H7 (cell line): ENCODE measurements at places on chromosomes 5 and 9. TPM values are rescaled to one million over a fixed set of nuclear protein-coding genes. Genes with fewer than 3 reads are reported as not detected.

GRCh38 chr9:89502671-89503070, 4.8 kb upstream of the SEMA4D start:
- DNase-seq: no peak

DNA sequence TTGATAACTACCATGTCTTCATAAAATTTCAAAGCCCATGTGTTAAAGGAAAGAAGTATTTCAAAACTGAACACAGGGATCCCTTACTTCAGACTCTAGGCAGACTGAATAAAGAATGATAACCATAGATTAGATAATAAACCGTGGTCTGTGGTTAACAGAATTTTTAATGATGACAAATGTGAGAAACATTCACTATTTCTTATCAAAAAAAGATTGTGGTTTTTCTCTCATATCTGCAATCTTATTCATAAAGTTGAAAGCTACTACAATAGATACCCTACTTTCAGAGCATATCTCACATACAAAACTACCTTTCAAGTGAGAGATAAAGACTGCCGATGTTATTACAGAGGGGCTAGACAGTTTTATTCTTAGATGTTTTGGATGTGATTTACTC, 816.8 kb upstream of the DMAC1 start:
- no peak for DNase-seq

- no peak for DNase-seq
Observed at GRCh38 chr9:36894695-36895310, 139.3 kb downstream of the PAX5 start.

DNA sequence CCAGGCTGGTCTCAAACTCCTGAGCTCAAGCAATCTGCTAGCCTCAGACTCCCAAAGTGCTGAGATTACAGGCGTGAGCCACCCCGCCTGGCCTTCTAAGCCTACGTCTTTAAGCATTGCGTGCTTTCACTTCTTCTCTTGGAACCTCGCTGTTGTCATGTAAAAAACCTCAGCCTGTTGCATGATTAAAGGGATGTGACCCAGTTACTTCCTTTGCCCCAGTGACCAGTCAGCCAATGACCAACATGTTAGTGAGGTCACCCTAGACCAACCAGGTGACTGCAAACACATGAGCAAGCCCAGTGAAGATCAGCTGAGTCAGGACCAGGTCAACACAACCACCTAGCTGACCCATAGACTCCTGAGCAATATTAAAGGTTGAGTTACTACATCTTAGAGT, 10.5 kb downstream of the KIF4B start:
- peak; percentile 44 for DNase-seq

DNA sequence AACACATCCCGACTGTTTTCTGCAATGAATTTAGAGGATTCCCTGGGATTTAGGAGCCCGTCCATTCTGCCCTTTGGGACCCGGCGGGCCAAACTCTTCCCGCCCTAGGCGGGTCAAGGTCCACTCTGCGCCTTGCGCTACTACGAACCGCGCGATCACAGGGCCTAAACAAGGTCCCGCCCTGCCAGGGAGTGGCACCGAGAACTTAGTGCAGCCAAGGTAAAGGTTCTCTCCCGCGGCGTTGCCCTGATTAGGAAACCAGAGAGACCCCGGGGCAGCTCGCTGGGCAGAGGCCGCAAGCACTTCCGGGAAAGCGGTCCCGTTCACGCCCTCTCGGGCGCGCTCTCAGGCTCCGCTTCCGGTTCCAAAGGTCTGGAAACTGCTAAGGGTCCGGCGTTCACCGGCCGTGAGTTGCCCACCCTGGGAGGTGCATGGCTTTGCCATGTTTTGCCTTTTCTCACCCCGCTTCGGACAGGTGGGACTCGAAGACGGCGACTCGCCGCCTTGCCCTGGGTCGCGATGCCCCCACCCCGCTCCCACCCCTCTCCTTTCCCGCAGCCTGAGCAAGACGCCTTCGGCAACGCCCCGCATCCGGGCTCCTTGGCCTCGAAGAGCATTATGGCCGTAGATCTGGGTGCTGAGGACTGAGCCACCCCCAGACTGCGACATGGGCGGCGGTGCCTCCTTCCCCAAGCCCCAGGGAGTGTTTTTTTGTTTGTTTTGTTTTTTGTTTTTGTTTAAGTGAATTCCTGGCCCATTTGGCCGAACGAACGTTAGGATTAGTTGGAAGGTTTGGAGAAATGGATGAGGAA, 23.4 kb downstream of the HNRNPK start:
- DNase-seq: peak; percentile 56

DNA sequence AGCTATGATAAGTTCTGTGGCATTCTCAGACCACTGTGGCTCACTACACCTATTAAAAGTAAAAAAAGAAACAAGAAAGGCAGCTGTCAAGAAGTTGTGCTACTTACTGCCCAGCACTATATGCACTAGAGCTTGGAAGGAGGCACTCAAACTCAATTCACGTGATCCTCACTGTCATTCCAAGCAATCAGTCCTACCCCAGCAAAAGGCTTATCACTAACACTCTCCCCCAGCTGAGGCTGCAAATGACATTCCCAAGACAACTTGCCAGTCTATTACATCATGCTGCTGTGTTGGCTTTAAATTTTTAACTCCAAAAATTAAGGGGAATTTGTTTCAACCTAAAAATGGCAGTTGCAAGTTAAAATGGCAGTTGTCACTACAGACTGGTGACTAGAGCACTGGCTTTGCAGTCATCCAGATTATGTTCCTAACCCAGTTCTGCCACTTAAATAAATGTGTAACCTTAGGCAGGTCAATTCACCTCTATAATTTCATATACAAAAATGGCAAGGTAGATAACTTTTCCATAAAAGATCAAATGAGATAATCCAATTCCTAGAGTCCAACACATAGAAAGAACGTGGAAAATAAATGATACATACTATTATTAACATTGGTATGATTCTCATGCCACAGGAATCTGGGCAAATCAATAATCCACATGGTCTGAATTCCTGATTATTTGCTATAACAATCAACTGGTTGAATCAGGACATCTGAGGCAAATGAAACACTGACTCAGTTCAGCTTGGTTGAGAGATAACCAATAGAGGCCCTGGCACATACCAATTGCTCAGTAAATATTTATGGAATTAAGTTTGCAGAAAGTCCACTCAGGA, 52.4 kb downstream of the FBXW11 start:
- no peak for DNase-seq

- peak; percentile 88 for DNase-seq
Observed at GRCh38 chr9:124045076-124045829, 33.7 kb downstream of the LHX2 start.

GRCh38 chr5:41338136-41338675, 124.9 kb upstream of the C6 start:
- no peak for DNase-seq

Gene SLC9A3
- total RNA-seq: 1.8 and 3.3 TPM in 2 replicates

Gene NME5
- total RNA-seq: 0.44 and 1.2 TPM in 2 replicates

Gene TNC
- total RNA-seq: 69.1 and 81.9 TPM in 2 replicates
